ENCODE measurements at places on chromosomes 3 and 15.

- DNase-seq: no peak
These were observed 474.9 kb downstream of the ROBO2 start for GRCh38 chr3:77514766-77515165.

- DNase-seq: no peak
These were observed 4.9 kb downstream of the CCDC33 start for GRCh38 chr15:74240897-74241614.

DNA sequence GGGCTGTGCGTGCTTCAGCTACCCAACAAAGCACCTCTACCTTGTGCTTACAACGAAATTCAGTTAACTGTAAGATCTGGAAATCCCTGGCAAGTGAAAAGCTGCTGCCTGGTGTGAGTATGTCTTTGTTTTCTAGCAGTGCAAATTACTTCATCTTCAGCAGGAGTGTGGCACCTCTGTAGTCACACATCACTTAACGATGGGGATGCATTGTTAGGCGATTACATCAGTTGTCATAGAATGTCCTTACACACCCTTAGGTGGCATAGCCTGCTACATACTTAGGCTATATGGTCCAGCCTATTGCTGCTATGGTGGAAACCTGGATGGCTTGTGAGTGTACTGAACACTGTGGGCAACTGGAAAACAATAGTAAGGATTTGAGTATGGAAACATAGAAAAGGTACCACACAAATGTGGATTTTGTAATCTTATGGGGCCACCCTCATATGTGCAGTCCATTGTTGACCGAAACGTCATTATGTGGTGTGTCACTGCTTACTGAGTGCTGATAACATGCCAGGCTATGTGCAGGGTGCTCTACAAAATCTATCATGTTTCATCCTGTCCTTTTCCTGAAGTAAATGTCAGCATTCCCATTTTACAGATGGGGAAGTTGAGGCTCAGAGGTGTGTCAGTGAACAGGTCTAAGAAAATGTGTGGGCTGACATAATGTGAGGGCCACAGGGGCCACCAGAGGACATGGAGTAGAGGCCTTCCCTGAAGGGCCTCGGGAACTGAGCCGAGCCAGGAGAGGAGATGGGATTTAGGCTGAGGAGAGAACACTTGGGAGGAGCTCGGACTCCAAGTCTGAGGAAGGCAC is 173.5 kb downstream of the VGLL4 start:
- DNase-seq: no peak

DNA sequence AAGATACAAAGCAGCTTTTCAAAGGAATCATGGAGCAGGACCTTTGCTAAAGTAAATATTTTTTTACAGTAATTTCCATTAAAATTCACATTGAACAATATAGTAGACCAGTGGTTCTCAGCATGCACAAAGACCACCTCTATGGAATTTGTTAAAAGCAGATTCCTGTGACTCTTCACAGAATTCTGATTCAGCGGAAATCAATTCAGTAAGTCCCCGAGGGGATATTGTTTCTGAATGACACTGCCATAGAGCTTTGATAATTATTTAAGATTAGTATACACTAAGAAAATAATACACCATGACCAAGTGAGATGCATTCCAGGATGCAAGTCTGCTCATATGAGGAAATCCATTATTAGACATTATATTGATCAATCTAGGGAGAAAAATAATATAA is 161.9 kb upstream of the TNIK start:
- DNase-seq: no peak

- DNase-seq: no peak
These were observed 136.9 kb upstream of the CFAP20DC start for GRCh38 chr3:59186725-59187124.

- no peak for DNase-seq
These were observed 5.2 kb downstream of the SOX2 start for GRCh38 chr3:181716966-181717365.
